ENCODE measurements at places on chromosomes 2 and 18.
A peak's percentile ranks its signal among the peaks of the same experiment; 100 is the strongest.

DNA sequence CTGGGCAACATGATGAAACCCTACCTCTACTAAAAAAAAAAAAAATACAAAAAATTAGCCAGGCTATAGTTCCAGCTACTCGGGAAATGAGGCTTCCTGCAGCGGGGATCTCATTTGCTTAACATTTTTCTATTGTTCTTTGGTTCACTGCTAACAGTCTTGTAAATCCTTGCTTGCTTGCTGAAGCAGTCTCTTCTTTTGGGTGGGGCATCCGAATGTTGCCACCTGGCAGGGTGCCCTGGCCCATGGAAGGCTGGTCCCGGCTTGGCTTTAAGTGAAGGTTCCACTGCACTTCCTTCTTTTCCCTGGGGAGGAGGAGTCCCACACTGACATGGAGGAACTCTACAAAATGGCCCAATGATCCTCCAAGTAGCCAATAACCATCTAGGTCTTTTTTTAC, 6.0 kb upstream of the ANKRD29 start:
- DNase-seq = no peak

GRCh38 chr2:46549166-46549844, 69.9 kb downstream of the TMEM247 start:
- DNase-seq = no peak

- DNase-seq = no peak
These were observed 13.6 kb downstream of the SPEG start for GRCh38 chr2:219448099-219448775.

DNA sequence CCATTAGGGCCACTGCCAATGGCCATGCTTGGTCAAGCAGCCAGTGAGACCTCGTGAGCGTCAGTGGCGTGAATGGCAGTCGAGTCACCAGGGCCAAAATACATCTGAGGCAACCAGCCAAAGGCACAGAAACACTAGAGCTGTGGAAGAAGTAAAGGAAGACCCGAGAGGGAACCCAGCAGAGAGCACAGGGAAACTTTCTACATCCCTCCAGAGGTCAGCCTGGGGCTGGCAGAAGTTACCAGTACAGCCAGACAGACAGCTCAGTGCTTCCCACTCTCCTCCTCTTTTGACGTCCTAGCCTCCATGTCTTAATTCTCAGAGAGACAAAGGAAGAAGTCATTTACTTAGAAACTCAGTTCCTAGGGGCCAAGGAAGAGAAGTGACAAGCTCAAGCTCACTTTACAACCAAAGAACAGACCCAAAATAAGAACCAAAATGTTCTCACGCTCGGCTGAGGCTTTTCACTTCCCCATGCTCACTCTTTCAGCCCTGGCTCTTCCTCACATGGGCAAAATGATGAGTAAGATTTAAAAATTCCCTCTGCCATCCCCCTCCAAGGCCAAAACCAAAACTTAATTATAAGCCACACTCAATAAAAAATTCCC, 8.7 kb downstream of the CYRIA start:
- peak; percentile 18 for DNase-seq

DNA sequence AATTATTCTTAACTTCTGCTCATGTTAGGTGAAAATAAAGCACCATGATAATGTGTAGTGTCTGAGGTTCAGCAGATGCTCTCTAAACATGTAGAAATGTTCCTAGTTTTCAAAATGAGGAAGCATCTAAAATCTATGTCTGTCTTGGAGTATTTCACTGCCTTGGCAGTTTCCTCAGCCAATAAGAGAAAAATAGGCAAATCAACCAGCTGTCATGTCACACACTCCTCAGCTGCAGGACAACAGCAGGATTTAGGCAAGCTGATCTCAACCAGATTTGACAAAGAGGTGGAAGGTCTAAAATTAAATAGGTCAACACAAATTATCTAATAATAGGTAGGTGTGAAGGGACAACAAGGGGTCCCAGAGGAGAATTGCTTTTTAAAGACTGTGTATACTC, 164.1 kb upstream of the BOD1L2 start:
- no peak for DNase-seq

DNA sequence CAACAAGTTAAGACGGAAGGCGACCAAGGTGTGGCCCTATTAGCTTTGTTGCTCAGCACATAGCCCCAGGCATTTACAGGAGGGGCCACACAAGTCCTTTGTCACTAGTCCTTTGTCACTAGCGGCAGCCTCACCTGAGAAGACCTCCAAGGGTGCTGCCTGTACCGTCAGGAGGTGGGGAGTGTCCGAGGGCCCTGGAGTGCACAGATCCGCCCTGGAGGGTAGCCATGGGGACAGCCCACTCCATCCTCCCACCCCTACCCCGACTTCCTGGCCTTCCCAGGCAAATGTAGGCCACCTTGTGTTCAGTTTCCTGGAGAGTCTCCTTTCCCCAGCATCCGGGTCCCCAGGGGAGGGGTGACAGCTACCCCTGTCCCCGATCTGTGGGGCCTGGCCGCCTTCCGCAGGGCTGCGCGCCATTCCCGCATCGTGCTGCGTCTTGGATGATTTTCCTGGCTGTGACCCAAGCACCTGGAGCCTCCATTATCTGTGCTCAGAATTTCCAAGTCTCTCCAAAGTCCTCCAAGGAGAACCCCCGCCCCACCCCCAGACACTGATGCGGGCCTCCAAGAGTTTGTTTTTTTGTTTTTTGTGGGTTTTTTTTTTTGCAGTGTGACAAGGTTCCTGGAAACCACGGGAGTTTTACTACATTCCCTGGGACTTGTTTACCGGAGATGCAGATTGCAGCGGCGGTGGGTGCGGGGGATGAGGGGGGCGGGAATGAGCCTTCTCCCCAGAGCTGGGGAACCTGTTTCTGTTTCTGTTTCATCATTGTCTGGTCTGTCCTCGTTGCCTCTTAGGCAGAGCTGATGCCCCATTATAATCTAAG, 28.6 kb downstream of the TEX44 start:
- no peak for DNase-seq

GRCh38 chr2:677959-678550, 849 bp upstream of the TMEM18 start:
- DNase-seq = no peak
